Fibroblast of lung (primary cell): ENCODE measurements at places on chromosomes 6 and 20. TPM values are rescaled to one million over a fixed set of nuclear protein-coding genes. Genes with fewer than 3 reads are reported as not detected.

Gene GNMT
- polyA plus RNA-seq = 0.06 and 0.12 TPM in 2 replicates

DNA sequence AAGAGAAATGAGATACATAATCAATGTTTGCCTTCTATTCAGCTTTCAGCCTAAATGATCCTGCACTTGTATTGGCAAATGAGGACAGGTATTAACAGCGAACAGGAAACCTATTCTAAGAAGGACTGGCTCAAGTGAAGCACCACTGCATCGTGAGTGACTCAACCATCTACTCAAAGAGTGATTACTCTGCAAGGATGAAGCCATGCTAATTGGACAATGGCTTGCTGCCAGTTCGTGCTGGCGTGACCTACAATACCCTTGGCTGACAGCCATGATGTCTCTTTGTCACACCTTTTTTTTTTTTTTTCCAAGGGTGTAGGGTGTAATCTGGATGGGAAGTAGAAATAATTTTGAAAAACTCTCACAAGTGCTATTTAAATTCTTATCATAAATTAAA, 104.9 kb downstream of the GJA10 start:
- peak; percentile 71 for DNase-seq

- DNase-seq = peak; percentile 74
Measured at GRCh38 chr6:21593927-21594415, 420 bp downstream of the SOX4 start.

DNA sequence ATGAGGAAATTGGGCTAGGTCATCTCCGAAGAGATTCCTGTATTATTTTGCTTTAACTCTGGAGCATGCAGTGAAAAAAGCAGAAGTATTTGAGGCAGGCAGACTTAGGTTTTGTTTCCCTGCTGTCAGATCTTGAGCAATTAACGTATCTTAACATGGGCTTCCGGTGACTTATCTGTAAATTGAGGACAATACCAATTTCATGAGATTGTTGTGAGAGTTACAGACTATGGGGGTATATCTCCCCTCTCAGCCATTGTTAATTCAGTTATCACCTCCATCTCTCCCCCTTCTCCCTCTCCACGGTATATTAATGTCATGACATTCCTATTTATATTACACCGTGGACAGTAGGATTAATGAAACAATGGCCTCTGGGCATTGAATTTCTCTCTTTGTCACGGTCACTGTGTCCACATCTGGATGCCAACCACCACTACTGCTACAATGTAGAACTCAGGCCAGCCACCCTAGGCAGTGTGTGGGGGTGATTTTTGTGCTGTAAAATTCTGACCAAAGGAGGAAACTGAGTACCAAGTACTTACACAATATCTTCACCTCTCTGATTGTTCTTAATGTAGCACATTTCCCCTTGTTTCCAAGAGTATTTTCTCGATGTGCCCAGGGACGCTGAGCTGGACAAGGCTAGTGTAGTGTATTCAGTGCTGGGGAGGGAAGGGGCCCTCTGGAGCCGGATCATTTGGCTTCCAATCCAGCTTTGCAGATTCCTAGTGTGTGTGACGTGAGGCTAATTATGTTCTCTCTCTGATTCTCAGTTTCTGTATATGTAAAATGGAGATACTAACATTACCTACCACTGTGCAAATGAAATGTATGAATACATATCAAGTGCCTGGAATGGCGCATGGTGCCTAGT, 77.2 kb downstream of the GCNT2 start:
- DNase-seq = no peak

DNA sequence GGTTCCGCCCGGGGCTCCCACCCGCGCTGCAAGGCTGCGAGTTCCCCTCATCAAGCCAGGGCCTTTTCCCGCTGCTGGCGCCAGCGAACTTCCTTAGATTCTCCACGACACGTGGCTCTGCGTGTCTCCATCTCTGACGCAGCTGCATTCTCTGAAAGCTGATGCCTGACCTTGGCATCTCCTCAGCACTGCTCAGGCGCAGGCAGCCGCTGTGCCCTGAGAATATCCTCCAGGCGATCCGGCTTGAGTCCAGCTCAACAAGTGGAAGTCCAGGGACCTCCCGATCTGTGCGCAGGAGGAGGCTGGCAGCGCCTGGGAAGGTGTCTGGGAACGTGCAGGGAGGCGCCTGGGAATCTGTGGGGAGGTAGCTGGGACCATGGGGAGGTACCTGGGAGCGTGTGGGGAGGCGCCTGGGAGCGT, 171.2 kb upstream of the THBS2 start:
- peak; percentile 11 for DNase-seq

DNA sequence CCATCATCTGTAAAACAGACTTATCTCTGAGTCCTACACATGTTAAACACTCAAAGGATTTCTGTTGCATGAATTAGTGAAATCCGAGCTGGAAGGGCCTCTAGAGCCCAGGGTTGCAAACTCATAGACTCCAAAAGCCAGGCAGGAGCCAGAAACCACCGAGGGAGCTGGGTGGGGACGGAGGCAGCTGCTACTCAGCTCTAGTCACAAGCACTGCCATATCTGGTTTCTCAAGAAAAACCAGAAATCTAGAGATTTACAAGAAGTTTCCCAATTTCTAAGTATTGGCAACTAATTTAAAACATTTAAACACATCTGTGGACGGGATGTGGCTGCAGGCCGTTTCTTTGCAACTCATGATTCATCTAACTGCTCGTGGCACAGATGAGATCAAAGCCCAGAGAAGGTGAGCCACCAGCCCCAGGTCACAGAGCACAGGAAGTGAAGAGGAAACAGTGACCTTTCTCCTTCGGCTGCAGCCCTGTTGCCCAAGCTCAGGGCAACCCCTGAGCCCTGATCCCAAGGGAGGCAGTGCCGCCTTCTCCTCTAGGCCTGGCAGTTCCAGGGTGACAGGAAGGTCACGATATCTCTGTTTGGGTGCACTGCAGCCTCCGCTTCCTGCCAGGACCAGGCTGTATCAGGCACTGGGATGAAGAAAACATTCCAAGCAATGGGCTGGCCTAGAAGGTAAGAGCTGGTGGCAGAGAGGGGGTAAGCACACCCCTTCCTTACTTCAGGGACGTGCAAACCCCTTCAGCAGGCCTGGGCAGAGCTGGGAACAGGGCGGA, 26.4 kb upstream of the PTGIS start:
- DNase-seq = peak; percentile 91

- no peak for DNase-seq
Measured at GRCh38 chr20:50783390-50783789, 11.5 kb upstream of the BCAS4 start.
